ENCODE measurements at places on chromosomes 5 and 9.

DNA sequence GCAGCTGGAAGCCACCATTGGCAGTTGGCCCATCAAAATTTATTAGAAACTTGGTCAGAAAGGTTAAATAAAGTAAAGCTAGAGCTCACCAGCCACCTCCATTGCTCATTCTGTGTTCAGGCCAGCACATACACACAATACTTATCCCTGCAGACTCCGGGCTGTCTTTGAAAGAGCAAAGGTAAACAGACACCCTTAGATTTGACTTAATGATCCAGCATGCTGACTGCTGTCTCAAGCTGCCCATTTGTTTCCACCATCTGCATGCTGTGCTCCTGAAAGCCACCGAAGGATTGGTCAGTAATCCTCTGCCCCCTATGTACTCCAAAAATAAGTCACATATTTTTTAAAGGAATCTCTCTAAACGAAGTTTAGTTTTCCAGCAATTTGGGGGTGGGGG, 1059.8 kb upstream of the DMAC1 start:
- no peak for DNase-seq

DNA sequence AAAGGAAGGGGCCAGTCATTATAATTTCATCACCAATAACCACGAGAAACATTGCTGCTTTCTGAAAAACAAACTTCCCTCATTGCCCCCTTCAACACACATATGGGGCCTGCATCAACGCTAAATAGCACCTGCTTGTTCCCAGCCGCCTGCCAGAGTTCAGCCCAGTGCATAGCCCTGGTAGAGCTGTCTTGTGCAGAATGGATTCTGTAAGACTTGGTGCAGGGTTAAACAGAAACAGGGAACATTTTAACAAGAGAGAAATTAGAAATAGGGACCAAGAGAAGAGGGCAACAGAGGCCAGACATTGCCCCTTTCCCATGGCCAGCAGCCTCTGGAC, 56.7 kb downstream of the UBE2QL1 start:
- DNase-seq, result no peak

DNA sequence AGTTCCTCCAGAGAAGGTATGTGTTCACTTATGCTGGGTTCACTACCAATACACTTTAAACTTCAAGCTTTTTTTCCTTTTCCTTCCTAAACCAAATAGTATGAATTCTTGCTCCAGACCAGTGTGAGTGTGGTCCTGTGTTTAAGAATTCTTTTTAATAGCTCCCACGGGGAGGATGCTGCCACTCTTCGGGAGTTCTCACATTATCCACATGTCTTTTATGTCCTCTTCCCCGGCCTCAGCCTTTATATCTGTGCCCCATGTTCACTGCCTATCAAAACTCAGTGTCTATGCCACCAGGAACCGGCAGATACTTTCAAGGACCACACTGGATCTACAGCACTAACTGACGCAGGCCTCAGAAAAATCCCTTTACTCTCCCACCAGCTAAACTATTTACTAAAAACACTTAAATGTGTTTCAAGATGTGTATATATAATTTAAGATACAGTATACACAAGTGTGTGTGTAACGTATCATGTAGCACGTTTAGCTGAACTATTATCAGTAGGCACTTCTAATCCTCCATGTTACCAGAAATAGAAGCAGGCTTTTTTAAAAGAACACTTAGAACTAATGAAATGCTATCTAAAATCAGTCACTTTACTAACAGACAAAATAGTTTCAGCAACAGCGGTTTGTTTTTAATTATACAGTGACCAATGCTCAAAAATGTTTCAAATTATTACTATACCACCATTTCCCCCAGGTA, 88.0 kb downstream of the PLPP1 start:
- DNase-seq, result no peak

- DNase-seq, result no peak
Observed at GRCh38 chr9:3205421-3206095, 320.2 kb downstream of the RFX3 start.
